ENCODE measurements at places on chromosomes 1 and 21.

DNA sequence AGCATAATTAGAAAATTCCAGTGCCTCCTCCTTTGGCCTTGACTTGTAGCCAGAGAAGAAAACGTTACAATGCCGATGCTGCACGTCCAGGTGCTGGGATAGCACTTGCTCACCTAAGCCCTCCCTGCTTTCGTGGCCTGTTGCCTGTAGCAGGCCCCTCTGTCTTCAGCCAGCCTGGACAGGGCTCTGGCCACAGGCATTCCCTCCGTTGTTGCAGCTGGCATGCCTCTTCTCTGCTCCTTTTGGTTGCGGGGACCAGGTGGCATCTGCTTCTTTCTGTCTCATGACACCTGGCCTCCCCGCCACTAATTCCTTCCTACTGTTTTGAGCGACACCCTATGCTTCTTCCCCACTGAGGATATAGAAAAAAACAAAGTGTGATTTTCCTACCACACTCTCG lies 54.6 kb upstream of the MORC3 start:
- no peak for DNase-seq

- no peak for DNase-seq
Observed at GRCh38 chr1:199931666-199932377, 95.7 kb upstream of the NR5A2 start.

GRCh38 chr21:25733859-25734653 lies 648 bp downstream of the ATP5PF start:
- no peak for DNase-seq

GRCh38 chr1:11925938-11926292 lies 312 bp downstream of the KIAA2013 start:
- DNase-seq: no peak
